ENCODE measurements at places on chromosomes 4 and X.

- H3K27ac ChIP-seq: no peak overlapping the region
- H3K4me1 ChIP-seq: no peaks in the 10 kb centered on the region
- H3K27me3 ChIP-seq: no peaks in the 10 kb centered on the region
- no peak for DNase-seq
- no peak overlapping the region for H3K4me3 ChIP-seq
- H3K36me3 ChIP-seq: no peaks in the 10 kb centered on the region
Observed at GRCh38 chrX:36534900-36535299, 473.3 kb upstream of the FAM47C start.

DNA sequence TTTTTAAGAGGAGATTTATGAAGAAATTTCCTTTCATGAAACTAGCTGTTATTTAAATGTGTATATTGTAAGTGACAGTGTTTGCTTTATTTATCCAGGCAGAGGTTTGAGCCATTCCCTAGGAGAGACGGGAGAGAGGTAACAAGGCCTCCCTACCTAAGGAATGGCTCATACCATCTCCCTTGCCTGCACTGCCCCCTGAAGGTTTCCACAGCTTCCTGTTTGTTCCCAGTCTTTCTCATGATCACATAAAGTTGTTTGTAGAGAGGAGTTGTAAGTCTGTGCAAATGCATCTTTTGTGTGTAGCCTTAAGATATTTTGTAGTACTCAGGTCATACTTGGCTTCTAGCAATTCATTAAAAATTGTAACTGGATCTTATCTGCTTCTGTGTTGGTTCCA is 1504.5 kb upstream of the PCDH10 start:
- no peak overlapping the region for H3K4me3 ChIP-seq
- no peaks in the 10 kb centered on the region for H3K36me3 ChIP-seq
- no peak for DNase-seq
- no peaks in the 10 kb centered on the region for H3K4me1 ChIP-seq
- no peaks in the 10 kb centered on the region for H3K27me3 ChIP-seq
- H3K27ac ChIP-seq: no peak overlapping the region

DNA sequence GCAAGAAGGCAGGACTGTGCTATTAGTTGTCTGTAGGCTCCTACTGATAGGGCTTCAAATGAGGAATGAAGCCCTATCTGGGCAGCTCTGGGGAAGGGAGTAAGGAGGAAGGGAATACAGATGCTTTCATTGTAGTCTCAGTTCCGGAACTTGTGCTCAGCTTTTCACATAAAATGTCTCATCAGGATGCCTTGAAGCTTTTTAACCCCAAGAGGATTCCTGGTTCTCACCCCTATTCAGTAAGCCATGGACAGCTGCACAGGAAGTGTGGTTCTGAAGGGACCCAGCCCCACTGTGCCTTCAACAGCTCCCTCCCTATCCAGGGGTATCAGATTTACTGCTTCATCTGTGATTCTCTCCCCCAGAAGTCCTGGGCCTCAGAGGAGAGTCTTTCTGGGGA is 5.0 kb downstream of the ARMCX5 start:
- no peak overlapping the region for H3K4me3 ChIP-seq
- H3K4me1 ChIP-seq: no peaks in the 10 kb centered on the region

DNA sequence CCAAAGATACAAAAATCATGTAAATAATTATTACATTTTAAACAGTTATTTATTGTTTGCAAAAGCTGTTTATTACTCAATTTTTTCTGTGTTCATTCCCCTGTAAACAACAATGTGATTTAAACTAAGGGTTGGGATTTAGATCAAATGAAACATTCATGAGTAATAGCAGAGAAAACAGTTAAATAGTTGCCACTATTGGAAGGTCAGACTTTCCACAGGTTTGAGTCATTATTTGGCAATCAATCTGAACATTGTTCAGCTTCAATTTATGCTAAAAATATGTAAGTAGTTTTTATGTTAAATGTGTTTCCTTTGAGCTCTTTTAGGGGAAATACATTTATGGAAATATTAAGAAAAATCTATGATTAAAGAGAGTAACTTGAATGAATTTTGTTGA is 144.9 kb downstream of the STIM2 start:
- peaks cover 3% of the 10 kb centered on the region for H3K4me1 ChIP-seq
- H3K4me3 ChIP-seq: no peak overlapping the region
- H3K36me3 ChIP-seq: no peaks in the 10 kb centered on the region
- no peaks in the 10 kb centered on the region for H3K27me3 ChIP-seq
- DNase-seq: no peak

- no peaks in the 10 kb centered on the region for H3K36me3 ChIP-seq
- DNase-seq: peak; percentile 16
- no peak overlapping the region for H3K4me3 ChIP-seq
- H3K27me3 ChIP-seq: no peaks in the 10 kb centered on the region
- H3K27ac ChIP-seq: peak overlapping the region; percentile 45
Observed at GRCh38 chrX:69189576-69190371, 24.5 kb upstream of the PJA1 start.

GRCh38 chr4:86934147-86934770 is 552 bp upstream of the AFF1 start:
- peak overlapping the region; percentile 98 for H3K4me3 ChIP-seq
- no peaks in the 10 kb centered on the region for H3K27me3 ChIP-seq
- H3K27ac ChIP-seq: peak overlapping the region; percentile 99
- no peaks in the 10 kb centered on the region for H3K36me3 ChIP-seq

- DNase-seq: no peak
- no peaks in the 10 kb centered on the region for H3K27me3 ChIP-seq
- no peak overlapping the region for H3K27ac ChIP-seq
- H3K4me1 ChIP-seq: no peaks in the 10 kb centered on the region
- no peaks in the 10 kb centered on the region for H3K36me3 ChIP-seq
- H3K4me3 ChIP-seq: no peak overlapping the region
Observed at GRCh38 chr4:44149282-44149681, 299.3 kb downstream of the KCTD8 start.

- H3K4me3 ChIP-seq: no peak overlapping the region
- H3K4me1 ChIP-seq: no peaks in the 10 kb centered on the region
- no peaks in the 10 kb centered on the region for H3K36me3 ChIP-seq
- H3K27me3 ChIP-seq: no peaks in the 10 kb centered on the region
Observed at GRCh38 chr4:1728061-1728980, 7.0 kb downstream of the TACC3 start.

- DNase-seq: no peak
- no peak overlapping the region for H3K4me3 ChIP-seq
- H3K36me3 ChIP-seq: no peaks in the 10 kb centered on the region
- no peaks in the 10 kb centered on the region for H3K4me1 ChIP-seq
- no peak overlapping the region for H3K27ac ChIP-seq
Observed at GRCh38 chr4:52617336-52618020, 41.6 kb downstream of the USP46 start.

GRCh38 chr4:186882293-186882692 is 158.6 kb upstream of the FAT1 start:
- H3K36me3 ChIP-seq: no peaks in the 10 kb centered on the region
- no peak overlapping the region for H3K4me3 ChIP-seq
- DNase-seq: no peak
- no peaks in the 10 kb centered on the region for H3K4me1 ChIP-seq

GRCh38 chr4:112523008-112523721 is 7.2 kb upstream of the NEUROG2 start:
- no peak for DNase-seq
- H3K36me3 ChIP-seq: no peaks in the 10 kb centered on the region
- H3K4me3 ChIP-seq: no peak overlapping the region
- H3K27ac ChIP-seq: no peak overlapping the region
- peaks cover 68% of the 10 kb centered on the region for H3K27me3 ChIP-seq

- no peak overlapping the region for H3K4me3 ChIP-seq
- no peaks in the 10 kb centered on the region for H3K36me3 ChIP-seq
- DNase-seq: no peak
- H3K4me1 ChIP-seq: no peaks in the 10 kb centered on the region
Observed at GRCh38 chr4:152501846-152502536, 33.9 kb downstream of the FBXW7 start.

DNA sequence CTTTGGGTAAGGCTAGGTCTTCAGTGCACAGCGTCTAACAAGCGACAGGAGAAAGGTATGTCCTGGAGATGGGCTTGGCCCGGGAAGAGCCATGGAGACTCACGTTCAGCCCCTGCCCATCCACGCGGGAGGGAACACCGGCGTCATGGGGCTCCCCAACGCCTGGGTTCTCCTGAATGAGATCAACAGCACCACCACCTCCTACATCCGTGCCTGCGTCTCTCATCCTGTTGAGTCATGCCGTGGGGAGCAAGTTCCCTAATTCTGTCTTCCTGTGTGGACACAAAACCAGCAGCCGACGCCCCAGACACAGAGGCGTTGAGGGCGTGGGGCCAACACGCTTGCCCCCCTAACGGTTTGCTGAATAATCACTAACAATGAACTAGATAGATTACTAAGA is 20.1 kb upstream of the IL3RA start:
- no peaks in the 10 kb centered on the region for H3K27me3 ChIP-seq
- H3K27ac ChIP-seq: no peak overlapping the region
- DNase-seq: no peak
- no peaks in the 10 kb centered on the region for H3K36me3 ChIP-seq

- H3K27ac ChIP-seq: no peak overlapping the region
- H3K36me3 ChIP-seq: no peaks in the 10 kb centered on the region
- no peak overlapping the region for H3K4me3 ChIP-seq
- DNase-seq: no peak
Observed at GRCh38 chrX:29281078-29281742, 694.0 kb downstream of the IL1RAPL1 start.

DNA sequence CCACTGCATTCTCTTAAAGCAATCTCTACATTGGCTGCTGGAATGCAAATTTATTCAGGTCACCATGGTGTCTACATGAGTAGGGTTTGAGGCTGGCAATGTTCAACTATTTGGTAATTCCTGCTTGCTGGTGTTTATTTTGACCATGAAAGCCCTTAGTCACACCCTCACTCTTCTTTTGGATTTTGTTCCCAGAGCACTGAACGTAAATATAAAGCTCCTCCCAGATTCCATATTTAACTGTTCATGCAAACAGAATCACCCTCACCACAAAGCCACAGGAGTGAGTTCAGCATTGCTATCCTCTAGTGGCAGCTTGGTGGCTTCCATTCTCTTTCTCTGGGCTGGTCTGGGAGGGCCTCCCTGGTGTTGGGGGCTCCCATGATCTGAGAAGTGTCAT is 82.8 kb downstream of the LNX1 start:
- H3K36me3 ChIP-seq: no peaks in the 10 kb centered on the region
- no peaks in the 10 kb centered on the region for H3K27me3 ChIP-seq
- H3K27ac ChIP-seq: no peak overlapping the region
- no peaks in the 10 kb centered on the region for H3K4me1 ChIP-seq

DNA sequence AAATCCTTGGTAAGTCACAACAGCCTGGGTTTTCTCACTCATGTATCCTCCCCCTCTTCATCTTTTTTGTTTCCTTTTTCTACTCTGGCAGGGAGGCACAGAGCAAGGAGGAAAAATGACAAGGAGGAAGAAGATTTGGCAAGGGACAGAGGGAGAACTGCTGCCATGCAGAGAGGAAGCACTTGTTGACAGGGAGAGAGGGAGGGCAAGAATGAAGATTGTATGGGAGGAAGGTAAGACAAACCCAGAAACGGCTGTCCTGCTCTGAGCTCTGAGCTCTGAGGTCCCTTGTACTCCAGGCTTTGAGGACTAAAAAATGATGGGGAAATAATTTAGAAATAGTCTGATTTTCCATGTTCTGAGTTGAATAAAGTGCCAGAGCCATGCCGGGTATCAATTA is 123.9 kb downstream of the DCHS2 start:
- H3K36me3 ChIP-seq: no peaks in the 10 kb centered on the region
- DNase-seq: no peak
- no peaks in the 10 kb centered on the region for H3K27me3 ChIP-seq
- H3K4me3 ChIP-seq: no peak overlapping the region
- peak overlapping the region; percentile 76 for H3K27ac ChIP-seq
- peaks cover 4% of the 10 kb centered on the region for H3K4me1 ChIP-seq

DNA sequence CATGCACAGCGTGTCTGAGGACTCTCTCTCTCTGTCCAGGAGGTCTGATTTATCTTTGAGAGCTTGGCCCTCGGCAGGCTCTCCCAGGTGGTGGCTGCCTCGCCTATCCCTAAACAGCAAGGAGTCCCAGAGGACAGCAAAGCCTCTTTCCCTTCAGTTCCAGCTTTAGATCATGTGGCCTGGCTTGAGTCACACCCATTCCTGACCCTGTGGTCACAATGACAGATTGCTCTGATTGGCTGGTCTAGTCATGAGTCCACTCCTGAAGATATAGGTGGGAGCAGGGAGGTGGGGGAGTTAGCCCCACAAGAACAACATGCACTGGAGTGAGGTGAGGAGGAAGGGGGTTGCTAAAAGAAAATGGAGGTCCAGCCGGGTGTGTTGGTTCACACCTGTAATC is 12.1 kb upstream of the PORCN start:
- H3K4me1 ChIP-seq: no peaks in the 10 kb centered on the region
- no peaks in the 10 kb centered on the region for H3K36me3 ChIP-seq
- no peak for DNase-seq

GRCh38 chr4:8703401-8703696 is 110.8 kb downstream of the CPZ start:
- no peak overlapping the region for H3K27ac ChIP-seq
- no peak overlapping the region for H3K4me3 ChIP-seq
- DNase-seq: peak; percentile 1
- peaks cover 3% of the 10 kb centered on the region for H3K27me3 ChIP-seq

DNA sequence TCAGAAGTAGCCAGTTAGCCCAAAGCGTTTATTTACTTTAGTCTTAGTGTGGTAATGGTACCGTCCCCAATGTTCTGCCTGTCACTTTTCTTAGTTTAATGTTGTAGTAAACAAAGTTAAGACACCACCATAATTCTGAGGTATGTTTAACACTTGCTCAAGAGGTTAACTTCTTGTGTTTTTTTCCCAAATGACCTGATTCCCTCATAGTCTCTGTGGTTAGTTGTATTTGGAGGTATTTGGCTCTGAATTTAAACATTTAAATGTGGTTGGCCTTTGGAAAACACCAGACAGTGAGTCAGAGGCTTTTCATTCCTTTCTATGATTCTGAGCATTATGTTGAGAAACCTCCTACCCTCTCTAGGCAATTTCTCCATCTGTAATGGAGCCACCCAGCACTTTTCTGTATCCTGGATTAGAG is 47.9 kb downstream of the CXCL1 start:
- no peak for DNase-seq
- H3K4me1 ChIP-seq: no peaks in the 10 kb centered on the region
- no peak overlapping the region for H3K27ac ChIP-seq
- H3K4me3 ChIP-seq: no peak overlapping the region
- no peaks in the 10 kb centered on the region for H3K27me3 ChIP-seq

GRCh38 chr4:159052315-159052714 is 50.6 kb upstream of the RAPGEF2 start:
- H3K4me1 ChIP-seq: no peaks in the 10 kb centered on the region
- DNase-seq: no peak
- H3K27ac ChIP-seq: no peak overlapping the region

DNA sequence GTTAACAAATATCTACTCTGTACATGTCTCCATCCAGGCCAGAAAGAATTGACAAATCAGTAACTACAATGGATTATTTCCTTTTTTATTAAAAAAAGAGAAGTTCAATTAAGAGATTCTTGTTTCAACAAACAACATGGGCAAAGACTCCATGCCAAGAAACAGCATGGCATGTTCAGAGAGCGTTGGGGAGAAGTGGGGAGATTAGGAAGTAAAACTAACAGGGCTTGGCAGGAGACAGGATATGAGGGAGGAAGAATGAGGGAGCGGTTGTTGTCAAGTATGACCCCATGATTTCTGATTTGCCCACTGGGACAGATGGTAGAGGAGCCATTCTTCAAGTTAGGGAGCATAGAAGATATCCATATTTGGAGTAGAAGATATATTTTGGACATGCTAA is 128.4 kb downstream of the RNF150 start:
- no peaks in the 10 kb centered on the region for H3K27me3 ChIP-seq
- no peak overlapping the region for H3K27ac ChIP-seq
- H3K36me3 ChIP-seq: no peaks in the 10 kb centered on the region
- H3K4me1 ChIP-seq: no peaks in the 10 kb centered on the region
- H3K4me3 ChIP-seq: no peak overlapping the region
- no peak for DNase-seq

- H3K4me3 ChIP-seq: no peak overlapping the region
- H3K36me3 ChIP-seq: no peaks in the 10 kb centered on the region
- no peak for DNase-seq
- H3K27ac ChIP-seq: no peak overlapping the region
Observed at GRCh38 chr4:5988086-5988845, 30.0 kb downstream of the C4orf50 start.
